ENCODE measurements at places on chromosomes 7 and 10.

GRCh38 chr7:35908331-35909216 lies 107.7 kb downstream of the SEPTIN7 start:
- peak; percentile 8 for DNase-seq

- DNase-seq: no peak
Observed at GRCh38 chr10:122709971-122710370, 10.3 kb upstream of the C10orf120 start.

DNA sequence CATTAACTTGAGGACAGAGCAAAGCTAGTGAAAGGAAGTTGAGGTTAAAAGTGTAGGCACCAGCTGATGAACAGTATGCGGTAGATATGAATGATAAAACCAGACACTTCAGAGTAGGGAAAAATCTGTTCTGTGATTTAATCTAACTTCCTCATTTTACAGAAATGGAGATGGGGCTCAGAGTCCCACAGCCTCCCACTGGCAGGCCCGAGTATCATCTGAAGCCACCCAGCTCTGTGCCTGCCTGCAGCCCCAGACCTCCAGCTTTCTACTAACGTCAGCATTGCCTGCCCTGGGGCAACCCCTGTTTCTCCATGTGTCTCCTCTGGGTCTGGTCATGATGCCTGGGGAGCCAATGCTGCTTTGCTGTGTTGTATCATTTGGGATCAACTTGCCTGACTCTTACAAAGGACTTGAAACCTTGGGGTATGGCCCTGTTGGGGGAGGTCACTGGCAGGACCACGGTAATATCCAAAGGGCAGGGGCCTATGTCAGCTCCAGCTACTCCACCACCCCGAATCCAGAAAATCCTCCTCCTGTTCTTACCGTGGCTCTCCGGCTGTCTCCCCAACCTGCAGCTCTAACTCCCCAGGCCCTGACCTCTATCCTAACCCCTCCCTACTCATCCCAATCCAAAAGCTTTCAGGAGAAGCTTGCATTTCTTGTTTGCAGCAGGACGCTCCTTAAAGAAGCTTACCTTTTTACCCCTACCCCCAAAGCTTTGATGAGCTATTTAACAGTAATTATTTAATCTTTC lies 56.2 kb upstream of the NPY start:
- no peak for DNase-seq

- no peak for DNase-seq
Observed at GRCh38 chr10:92747600-92747999, 57.8 kb downstream of the HHEX start.

DNA sequence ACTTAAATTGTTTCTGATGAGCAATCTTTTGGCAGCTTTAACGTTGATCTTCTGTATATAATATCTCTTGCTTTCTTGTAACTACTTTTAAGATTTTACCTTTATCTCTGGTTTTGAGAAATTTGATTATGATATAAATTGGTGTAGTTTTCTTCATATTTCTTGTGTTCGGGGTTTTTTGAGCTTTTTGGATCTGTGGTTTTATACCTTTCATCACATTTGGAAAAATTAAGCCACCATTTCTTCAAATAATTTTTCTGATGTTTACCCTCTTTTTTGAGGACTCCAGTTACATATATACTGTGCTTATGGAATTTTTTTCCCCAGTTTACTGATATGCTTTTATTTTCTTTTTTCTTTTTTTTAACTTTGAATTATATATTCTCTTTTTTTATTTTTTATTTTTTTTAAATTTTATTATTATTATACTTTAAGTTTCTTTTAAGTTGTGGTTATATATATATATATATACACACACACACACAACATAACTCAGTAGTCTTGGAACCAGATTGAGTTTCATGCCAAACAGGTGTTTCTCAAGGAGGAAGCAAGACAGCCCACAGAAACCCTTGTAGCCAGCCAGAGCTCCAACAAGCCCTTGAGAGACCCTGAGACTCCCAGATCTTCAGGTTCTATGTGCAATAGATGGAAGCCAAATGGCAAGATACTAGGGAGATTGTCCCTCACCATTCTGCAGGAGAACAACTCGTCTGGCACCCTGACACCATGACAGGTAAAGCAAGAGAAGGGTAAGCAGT lies 27.5 kb upstream of the NME8 start:
- no peak for DNase-seq

- no peak for DNase-seq
Observed at GRCh38 chr7:151838861-151839381, 38.0 kb downstream of the PRKAG2 start.

DNA sequence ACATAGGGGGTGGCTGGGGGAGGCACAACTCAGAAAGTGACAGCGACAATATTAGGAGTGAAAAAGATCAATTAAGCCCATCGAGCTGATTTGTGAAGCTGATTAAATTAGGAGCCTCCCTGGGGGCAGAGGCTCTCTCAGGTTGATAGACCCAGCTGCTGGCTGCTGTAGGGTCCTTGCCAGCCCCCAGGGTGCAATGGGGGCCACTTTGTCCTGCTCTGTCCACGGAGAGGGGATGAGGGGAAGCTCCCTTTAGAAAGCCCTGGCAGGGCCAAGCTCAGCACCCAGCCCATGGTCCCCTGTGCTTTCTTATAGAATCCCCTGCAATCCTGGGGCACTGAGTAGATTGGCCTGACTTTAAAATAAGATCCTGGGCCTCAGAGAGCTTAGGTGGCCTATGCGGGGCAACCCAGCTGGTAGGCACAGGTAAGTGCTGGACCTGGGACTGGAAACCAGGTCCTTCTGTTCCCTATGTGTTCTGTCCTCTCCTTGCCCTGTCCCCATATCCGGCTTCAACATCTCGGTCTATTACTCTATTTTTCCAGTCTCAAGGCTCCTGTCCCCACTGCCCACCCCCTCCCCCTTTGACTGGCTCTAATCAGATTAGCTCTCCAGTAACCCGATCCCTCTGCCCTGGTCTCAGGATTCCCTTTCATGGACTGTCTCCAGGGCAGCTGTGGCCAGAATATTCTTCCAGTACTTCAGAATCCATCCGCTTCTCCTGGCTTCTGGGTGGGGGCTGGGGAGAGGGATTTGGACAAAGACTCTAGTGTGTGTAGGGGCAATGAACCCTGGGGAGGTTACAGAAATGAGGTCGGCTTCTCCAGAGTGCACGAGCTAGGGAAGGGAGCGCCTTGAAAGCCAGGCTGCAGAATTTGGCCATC lies 259.6 kb downstream of the RPS24 start:
- DNase-seq: peak; percentile 72

DNA sequence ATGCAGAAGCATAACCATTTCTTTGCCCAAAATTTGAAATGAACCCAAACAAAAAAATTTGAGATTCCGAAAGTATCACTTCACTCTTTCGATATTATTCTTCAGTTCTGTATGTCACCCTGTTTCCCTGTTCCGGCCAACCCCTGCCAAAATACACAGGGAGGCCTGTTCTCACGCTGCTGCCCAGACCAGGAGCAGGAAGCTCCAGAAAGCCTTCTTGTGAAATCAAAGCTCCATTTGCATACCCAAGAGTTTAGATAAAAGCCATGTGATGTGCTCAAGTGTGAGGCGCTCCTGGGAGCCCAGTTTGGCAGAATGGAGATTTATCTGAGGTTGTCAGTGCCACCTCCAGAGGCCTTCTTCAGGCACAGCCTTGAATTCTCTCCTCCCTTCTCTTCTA lies 236.2 kb downstream of the FGFR2 start:
- DNase-seq: no peak

GRCh38 chr10:4650582-4650981 lies 175.4 kb upstream of the AKR1E2 start:
- no peak for DNase-seq

DNA sequence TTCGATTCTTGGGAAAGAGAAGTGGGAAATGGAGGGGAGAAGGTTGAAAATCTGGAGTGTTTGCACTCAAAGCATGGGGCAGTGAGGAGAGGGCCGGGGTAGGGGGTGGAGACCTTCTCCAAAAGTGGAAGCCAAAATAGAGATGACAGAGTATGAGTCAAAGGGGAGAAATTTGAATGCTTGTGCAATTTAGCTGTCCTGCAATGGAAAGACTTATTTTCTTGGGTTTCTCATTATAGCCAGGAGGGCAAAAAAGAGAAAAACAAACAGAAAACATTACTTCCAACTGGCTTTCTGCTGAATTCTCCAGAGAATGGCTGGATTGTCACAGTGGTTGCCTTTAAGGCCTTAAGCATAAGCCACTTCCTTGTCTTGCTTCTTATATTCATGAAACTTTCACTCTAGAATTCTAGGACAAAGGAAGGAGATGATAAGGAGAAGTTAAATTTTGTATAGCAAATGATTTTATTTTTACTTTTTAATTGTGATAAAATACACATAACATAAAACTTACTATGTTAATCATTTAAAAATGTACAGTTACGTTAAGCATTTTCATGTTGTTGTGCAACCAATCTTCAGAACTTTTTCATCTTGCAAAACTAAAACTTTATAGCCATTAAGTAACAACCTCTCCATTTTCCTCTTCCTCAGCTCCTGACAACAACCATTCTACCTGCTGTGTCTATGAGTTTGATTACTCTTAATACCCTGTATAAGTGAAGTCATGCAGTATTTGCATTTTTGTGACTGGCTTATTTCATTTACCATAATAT lies 100.2 kb downstream of the GPR85 start:
- no peak for DNase-seq
